ENCODE measurements at places on chromosomes 7 and 10. TPM values are rescaled to one million over a fixed set of nuclear protein-coding genes. Genes with fewer than 3 reads are reported as not detected.

DNA sequence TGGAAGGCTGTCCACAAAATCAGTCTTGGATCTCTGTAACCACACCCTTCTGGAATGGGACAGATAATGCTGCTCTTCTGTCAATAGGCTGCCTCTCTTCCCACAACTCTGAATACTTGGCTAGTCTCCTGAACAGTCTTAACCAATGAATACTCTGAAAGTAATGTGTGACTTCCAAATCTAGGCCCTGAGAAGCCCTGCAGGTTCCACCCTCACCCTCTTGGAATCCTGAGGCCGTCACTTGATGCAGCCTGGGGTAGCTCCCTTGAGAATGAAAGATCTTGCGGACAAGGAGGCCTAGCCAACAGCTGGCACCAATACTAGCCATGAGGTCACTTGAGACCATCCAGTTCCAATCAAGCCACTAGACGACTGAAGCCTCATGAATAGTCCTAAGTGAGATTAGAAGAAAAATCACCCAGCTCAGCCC is 109.2 kb downstream of the ARHGAP12 start:
- no peak overlapping the region for H3K27ac ChIP-seq
- no peaks in the 10 kb centered on the region for H3K27me3 ChIP-seq
- peaks cover 3% of the 10 kb centered on the region for H3K36me3 ChIP-seq
- H3K4me3 ChIP-seq: no peak overlapping the region
- no peak for DNase-seq

DNA sequence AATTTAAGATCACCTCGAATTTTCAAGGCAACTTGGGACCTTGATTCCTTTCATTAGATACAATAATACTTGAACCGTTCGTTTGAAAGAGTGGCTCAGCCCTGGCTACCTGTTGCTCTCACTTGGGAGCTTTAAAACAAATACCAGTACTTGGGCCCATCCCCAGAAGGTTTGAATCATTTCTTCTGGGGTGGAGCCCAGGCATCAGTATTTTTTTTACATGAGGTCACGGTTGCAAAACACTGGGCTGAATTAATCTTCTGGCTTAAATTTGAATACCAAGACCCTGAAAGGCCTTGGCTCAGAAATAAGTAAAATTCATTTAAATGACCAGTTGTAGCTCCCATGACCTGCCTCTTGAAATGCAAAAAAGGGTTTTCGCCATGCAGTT is 214.9 kb downstream of the CREB5 start:
- H3K4me1 ChIP-seq: no peaks in the 10 kb centered on the region
- H3K27me3 ChIP-seq: no peaks in the 10 kb centered on the region
- no peak for DNase-seq
- H3K27ac ChIP-seq: no peak overlapping the region

DNA sequence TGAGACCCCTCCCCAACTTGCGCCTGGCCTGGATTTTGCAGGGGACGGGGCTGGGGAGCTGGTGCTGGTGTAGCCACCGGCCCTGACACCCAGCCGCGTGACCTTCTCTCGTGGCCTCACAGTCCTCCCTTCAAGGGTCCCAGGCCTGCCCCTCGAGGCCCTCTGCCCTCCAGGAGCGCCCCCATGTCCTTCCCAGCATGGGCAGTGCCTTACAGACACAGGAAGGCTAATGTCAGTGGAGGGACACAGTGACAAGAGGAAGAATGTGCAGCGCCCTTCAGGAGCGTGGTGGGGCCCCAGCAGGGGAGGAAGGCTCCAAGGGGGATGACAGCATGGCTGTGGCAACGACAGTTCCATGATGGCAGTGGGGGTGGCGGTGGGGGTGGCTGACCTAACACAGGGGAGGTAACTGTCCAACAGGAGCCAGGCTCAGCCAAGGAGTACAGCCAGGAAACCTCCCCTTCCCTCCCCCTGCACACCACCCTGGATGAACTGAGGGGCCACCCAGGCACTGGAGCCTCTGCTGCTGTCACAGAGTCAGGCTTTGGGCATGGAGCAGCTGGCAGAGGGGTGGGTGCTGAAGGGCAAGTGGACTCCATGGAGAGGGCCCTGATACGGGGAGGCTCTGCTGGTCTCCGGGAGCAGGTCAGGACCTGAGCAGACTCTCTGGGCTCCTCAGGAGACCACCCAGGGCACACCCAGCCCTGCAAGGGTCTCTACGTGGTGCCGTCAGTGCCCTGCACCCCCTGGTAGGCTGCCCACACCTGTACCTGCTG is 76.0 kb upstream of the RET start:
- H3K36me3 ChIP-seq: no peaks in the 10 kb centered on the region
- no peak overlapping the region for H3K27ac ChIP-seq
- H3K4me1 ChIP-seq: no peaks in the 10 kb centered on the region
- no peaks in the 10 kb centered on the region for H3K27me3 ChIP-seq

DNA sequence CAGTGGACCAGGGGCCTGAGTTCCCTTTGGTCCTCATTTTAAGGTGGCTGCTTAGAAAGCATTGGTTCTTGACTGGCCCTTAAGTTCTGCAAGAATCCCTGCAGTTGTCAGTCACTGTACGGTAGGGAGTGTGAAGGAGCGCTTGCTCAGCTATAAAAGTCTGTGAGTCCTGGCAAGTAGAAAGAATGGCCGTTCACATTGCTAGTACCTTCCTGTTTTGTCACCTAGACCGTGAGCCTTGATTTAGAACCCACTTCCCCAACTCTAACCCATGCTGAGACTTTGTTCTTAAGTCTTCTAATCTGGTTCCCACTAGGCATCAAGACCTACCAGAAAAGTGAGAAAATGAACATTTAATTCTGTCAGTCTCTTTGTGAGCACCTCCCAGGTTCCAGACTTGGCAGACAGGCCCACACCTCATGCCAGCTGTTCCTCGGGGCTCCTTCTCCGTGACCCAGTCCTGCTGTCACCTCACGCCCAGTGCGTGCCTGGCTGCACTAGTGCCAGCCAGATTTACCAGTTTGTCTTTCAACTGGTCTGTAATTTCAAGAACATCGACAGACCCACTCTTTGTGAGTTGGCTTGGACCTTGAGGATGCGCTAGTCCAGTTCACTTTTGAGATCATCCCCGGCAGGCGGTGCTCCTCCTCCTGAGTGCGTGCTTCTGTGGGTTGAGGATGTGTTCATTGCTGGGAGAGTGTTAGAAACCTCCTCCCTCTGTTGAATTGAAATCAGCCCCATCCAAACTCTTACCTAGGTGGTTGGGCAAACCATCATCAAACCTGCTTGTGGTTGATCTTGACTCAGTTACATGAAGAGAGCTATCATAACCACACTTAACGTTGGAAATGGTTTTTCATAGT is 78.5 kb downstream of the SHH start:
- peaks cover 69% of the 10 kb centered on the region for H3K36me3 ChIP-seq
- no peaks in the 10 kb centered on the region for H3K4me1 ChIP-seq
- H3K27me3 ChIP-seq: no peaks in the 10 kb centered on the region
- DNase-seq: no peak

- no peaks in the 10 kb centered on the region for H3K27me3 ChIP-seq
- no peaks in the 10 kb centered on the region for H3K4me1 ChIP-seq
- H3K27ac ChIP-seq: no peak overlapping the region
- H3K4me3 ChIP-seq: no peak overlapping the region
These were observed 82.0 kb downstream of the ARL4A start for GRCh38 chr7:12769444-12769843.

- no peaks in the 10 kb centered on the region for H3K36me3 ChIP-seq
- DNase-seq: no peak
- no peak overlapping the region for H3K4me3 ChIP-seq
- no peak overlapping the region for H3K27ac ChIP-seq
- peaks cover 33% of the 10 kb centered on the region for H3K4me1 ChIP-seq
- H3K27me3 ChIP-seq: no peaks in the 10 kb centered on the region
These were observed 46.7 kb upstream of the RHOBTB1 start for GRCh38 chr10:60990663-60991062.

- DNase-seq: no peak
- no peaks in the 10 kb centered on the region for H3K4me1 ChIP-seq
- no peaks in the 10 kb centered on the region for H3K36me3 ChIP-seq
- H3K27ac ChIP-seq: no peak overlapping the region
- no peak overlapping the region for H3K4me3 ChIP-seq
These were observed 84.4 kb upstream of the FGL2 start for GRCh38 chr7:77284005-77284404.

DNA sequence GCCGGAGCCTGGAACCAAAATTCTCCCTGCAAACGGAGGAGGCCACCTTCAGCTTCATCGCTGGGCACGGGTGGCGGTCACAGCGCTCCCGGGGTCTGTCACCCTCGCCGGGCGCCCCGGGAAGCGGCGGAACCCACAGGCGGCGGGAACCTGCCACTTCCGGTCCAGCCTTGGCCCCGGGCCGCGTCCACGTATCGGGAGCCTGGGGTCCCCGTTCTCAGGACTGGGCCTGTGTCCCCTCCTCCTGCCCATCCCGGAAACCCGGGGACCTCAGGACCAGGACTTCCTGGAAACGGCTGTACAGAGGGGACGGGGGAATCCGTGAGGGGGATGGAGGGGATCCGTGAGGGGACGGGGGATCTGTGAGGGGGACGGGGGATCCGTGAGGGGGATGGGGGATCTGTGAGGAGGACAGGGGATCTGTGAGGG is 25.4 kb downstream of the PDGFA start:
- no peaks in the 10 kb centered on the region for H3K36me3 ChIP-seq
- peaks cover 5% of the 10 kb centered on the region for H3K27me3 ChIP-seq
- H3K4me1 ChIP-seq: peaks cover 36% of the 10 kb centered on the region
- H3K4me3 ChIP-seq: no peak overlapping the region
- no peak overlapping the region for H3K27ac ChIP-seq

VAX1 gene
- total RNA-seq: not detected

SFRP5 gene
- total RNA-seq: 1.7 TPM

RBP3 gene
- total RNA-seq: not detected

Measured in HepG2 (cell line).